ENCODE measurements at places on chromosomes 11 and 22.

GRCh38 chr22:25120761-25121212 lies 78.9 kb upstream of the CRYBB3 start:
- no peak for DNase-seq

DNA sequence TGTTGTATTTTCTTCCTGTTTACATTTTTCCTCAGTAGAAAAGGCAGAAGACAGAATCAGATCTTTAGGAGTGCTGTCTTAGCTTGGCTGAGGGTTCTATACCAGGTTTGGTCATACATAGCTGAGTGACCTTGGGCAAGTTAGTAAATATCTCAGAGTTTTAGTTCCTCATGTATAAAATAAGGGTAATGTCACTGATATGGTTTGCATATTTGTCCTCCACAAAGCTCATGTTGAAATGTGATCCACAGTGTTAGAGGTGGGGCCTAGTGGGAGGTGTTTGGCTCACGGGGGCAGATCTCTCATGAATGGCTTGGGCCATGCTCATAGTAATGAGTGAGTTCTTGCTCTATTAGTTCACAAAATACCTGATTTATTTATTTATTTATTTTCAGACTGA lies 7.5 kb upstream of the HTR3A start:
- DNase-seq, result no peak

GRCh38 chr11:8286886-8287285 lies 23.2 kb upstream of the LMO1 start:
- no peak for DNase-seq

- no peak for DNase-seq
Measured at GRCh38 chr11:76215941-76216340, 9.6 kb upstream of the WNT11 start.

GRCh38 chr11:68575025-68575665 lies 109.2 kb upstream of the GAL start:
- no peak for DNase-seq

GRCh38 chr11:79066456-79067351 lies 374.1 kb downstream of the TENM4 start:
- DNase-seq, result no peak

- no peak for DNase-seq
Measured at GRCh38 chr11:6258141-6258540, 1.5 kb upstream of the CCKBR start.

DNA sequence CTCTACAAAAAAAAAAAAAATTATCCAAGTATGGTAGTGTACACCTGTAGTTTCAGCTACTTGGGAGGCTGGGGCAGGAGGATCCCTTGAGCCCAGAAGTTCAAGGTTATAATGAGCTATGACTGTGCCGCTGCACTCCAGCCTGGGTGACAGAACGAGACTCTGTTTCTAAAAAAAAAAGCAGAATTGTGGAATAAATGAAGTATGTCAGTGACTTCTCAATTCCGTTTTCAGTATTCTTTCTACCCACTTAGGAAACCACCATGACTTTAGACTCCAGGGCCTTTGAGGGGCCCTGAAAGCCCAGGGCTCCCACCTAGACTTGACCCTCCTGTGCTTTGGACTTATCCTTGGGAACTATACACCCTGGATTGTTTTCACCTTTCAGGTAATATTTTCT lies 6.5 kb upstream of the NUP160 start:
- no peak for DNase-seq

GRCh38 chr11:75152090-75152489 lies 1.2 kb downstream of the SLCO2B1 start:
- no peak for DNase-seq

DNA sequence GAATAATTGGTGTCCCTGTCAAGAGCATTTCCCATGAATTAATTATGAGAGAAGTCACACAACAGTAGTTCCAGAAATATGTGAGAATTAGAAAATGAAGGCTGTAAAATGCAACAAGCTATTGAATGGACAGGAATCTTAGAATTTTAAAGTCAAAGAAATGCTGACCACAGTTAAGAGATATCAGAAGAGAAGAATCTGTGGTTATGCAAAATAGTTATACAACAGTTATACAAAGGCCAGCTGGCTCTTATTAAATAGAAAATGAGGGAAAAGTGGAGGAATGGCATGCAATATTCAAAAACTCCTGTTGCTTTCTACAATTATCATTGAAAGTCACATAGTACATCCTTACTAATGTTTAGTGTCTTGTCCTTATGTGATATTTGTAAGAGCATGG lies 27.4 kb downstream of the CASP12 start:
- no peak for DNase-seq

- DNase-seq, result no peak
Measured at GRCh38 chr11:22555881-22556280, 69.7 kb downstream of the FANCF start.

DNA sequence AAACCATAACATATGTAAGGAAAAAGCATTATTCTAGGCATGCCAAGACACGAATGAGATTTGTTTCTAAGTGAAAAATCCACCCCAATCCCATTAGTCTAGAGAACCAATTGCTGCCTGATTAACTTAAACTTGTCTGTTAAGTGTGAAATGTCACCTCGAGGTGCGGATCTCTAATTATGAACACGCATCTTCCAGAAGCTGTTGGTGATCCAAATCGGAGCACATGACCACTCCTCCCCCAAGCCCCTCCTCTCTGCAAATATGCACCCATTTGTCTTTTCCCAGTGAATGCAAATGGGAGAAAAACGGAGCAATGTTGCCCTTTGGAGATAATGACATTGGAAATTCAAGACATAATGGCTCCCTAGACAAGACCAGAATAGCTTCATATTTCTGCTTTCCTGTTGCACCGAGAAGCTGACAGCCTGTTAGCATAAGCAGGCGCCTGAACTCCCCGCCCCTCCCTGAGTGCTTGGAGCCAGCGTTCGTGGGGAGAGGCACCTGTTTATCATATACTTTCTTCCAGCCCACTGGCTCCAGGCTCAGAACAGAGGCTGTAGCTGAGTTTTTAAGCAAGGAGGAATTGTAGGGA lies 6.0 kb upstream of the FXYD6 start:
- peak; percentile 31 for DNase-seq

DNA sequence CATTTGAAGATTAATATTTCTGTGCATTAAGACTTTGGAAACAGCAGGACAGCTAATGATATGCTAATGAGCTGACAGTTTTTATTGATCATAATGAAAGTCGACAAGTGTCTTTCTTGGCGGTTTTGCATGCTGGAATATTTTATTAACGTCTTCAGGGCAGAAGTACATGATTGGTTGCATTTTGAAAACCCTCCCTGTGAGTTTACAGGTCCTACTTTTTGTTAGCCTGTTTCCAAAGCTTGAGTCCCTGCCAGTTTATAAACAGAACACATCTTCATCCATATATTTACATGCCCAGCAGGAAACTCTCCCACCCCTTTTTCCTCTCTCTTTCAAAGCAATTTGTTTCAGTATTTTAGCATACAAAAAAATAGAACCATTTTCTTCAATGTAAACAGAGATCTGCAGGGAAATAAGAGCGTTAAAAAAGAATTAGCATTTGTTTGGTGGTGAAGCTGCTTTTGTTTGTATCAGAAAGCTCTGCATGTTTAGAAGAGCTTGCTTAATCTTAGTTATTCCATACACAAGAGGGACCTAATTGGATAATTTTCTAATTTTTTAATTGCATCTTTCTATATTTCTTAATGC lies 243.6 kb downstream of the NELL1 start:
- no peak for DNase-seq

DNA sequence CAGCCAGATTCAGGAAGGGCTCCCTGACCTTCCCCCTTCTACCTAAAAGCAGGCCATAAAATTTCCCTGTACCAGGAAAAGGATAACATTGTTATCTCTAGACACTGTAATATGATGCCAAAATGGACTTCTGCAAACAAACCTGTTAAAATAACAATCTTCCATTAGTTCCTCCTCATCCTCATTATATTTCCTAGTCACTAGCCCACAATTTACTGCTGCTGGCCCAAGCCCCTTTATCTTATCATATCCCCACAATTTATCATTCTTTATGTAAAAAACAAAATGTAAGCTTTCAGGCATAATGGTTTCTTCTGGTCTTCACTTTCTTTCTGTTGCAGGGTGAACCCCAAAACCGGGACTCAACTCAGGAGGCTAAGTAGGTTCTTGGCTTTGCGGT lies 1132.1 kb upstream of the CNTN5 start:
- no peak for DNase-seq

- DNase-seq, result no peak
Measured at GRCh38 chr11:8913961-8914660, 3.1 kb downstream of the AKIP1 start.

DNA sequence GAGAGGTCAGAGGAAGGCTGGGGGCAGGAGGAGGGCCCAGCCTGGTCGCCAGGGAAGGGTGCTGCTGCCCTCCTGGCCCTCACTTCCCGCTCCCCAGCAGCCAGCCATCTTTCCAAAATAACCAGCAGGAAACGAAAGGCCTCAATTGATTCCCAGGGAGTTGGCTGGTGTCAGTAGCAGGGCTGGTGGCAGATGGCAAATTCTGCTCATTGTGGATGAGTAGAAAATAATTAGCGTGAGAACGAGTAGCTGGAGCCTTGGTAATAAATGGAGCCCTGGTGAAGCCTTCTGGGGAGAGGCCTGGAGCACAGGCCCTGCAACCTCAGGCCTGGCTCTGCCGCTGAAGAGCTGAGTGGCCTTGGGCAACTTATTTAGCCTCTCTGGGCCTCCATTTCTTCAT lies 31.3 kb downstream of the DAGLA start:
- peak; percentile 11 for DNase-seq

DNA sequence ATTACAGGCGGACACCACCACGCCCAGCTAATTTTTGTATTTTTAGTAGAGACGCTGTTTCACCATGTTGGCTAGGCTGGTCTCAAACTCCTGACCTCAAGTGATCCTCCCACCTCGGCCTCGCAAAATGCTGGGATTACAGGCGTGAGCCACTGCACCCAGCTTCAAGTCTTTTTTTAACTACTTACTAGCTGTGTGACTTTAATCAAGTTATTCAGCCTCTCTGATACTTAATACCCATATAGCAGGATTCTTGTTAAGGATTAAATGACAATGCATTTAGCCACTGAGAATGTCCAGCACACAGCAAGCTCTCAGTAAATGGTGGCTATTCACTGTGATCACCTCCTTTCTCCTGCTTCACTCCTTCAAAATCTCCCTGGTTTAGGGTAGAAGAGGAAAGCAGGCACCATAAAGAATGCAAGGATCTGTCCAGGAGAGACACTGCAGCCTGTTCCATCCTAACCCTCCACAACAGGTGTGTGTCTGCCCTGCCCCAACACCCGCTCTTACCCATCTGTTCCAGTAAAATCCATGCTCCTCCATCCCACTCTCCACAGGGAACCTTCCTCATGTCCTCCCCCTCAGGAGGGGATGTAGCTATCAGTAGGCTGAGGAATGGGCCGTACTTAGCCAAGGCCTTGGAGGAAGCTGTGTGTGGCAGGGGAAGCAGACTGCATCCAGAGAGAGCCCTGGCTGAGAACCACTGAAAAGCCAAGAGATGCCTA lies 69.3 kb downstream of the MICAL3 start:
- no peak for DNase-seq

DNA sequence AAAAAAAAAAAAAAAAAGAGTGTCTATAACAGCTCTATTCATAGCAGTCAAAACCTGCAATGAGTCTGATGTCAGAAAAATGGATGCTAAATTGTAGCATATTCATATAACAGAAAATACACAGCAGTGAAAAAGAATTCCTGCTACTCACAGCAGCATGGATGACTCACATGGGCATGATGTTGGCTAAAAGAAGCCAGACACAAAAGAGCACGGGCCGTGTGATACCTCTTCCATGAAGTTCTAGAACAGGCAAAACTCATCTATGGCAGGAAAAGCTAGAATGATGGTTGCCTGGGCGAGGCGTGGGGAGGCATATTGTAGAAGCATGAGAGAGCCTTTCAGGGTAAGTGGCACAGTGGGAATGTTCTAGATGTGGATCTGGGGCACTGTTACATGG lies 18.9 kb downstream of the PLAAT3 start:
- no peak for DNase-seq

DNA sequence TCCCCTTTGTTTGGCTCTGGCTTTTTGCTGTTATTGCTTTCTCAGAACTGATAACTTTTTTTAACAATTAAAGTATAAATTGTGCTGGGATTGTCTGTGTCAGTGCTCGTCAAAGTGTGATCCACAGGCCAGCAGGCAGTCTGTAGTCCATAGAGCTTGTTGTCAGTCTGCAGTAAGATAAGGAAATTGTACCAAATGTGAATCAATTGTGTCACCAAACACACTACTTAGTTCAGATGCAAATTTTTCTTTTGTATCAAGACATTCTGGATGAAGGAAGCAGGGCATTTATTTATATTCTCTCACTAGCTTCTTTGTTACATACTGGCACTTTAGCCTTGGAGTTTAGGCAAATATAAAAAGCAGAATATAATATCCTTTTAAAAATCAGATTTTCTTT lies 121.0 kb downstream of the WNT11 start:
- DNase-seq, result no peak

DNA sequence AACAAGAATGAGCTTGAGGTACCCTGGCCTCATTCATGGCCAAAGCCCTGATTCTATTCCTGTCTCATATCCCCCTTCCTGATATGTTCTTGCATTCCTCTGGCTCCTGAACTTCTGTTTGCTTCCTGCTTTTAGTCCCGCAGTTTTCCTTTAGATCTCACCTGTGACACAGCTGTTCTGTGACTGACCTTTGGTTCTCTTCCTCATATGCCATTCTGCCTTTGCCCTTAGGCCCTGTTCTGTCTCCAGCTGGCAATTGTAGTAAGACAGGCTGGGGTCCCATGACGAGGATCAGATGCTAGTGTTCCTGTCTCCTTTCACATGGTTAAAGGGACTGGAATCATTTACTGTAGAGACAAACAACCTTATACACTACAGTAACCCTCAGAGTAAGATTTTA lies 59.0 kb upstream of the PDE3B start:
- DNase-seq, result no peak

DNA sequence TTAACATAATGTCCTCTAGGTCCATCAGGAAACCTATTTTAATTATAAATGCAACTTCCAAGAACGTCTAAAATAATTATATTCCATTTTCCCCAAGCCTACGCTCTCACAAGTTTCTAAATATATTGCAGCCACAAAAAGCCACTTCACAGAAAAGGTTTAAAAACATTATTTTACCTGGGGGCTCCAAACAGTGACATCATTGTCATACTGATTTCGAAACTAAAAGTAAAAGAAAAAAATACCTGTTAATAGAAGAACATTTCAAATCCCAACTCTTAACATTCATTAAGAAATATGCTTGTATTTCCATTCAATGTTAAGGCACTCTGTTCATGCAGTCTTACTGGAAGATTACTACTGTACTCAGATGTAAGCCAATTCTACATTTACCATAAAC lies 1.4 kb downstream of the PSMA1 start:
- DNase-seq, result no peak

DNA sequence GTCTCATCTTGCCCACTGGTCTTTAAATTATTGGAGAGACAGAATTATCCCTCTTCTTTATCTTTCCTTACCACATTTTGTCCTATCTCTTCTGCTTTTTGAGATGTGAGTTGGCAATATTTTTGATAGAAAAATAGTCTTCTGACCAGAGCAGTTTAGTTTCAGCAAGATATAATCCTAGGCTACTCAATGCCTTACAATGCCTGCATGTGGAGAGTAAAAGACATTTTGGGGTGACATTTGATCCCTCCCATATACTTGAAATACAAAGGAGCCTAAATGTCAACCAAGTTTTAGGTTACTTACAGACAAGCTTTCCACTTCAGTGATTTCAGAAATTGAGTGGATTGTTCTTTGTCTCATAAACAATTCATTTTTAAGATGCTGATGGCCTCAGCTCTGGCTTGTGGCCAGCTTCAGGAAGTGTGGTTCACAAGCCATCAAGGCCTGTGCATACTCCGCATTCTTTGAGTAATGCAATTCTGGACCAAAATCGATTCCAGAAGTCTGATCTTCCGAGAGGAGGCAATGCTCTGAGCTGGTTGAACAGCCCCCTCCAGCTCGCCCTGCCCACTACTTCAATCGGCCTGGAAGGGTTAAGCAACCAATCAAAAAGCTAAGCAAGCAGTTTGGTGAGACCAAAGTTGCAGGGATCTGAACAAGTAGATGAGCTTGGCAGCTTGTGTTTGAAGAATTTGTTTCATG lies 274.4 kb downstream of the BLID start:
- no peak for DNase-seq

Measured in NCI-H774 (cell line).